Progenitor cell of endocrine pancreas (in vitro differentiated cells): ENCODE measurements at places on chromosomes 1 and 21. TPM values are rescaled to one million over a fixed set of nuclear protein-coding genes. Genes with fewer than 3 reads are reported as not detected.

ACTL8 gene
- not detected in 2 replicates for total RNA-seq

BCL10 gene
- 19.9 and 20.9 TPM in 2 replicates for total RNA-seq

GPR61 gene
- 0.53 TPM in 1 of 2 replicates, not detected in the other for total RNA-seq

HAPLN2 gene
- total RNA-seq: 0.38 and 0.93 TPM in 2 replicates

TBX19 gene
- total RNA-seq: 2.0 and 2.3 TPM in 2 replicates

ENSA gene
- total RNA-seq: 164 and 169 TPM in 2 replicates

CNR2 gene
- total RNA-seq: not detected in 2 replicates

RNF186 gene
- total RNA-seq: 0.24 TPM in 1 of 2 replicates, not detected in the other

G0S2 gene
- 0.60 and 0.79 TPM in 2 replicates for total RNA-seq

A3GALT2 gene
- total RNA-seq: 0.29 and 0.40 TPM in 2 replicates

DPT gene
- total RNA-seq: not detected in 2 replicates

MAD2L2 gene
- total RNA-seq: 105 and 113 TPM in 2 replicates

ESPN gene
- 49.5 and 54.0 TPM in 2 replicates for total RNA-seq

C1orf185 gene
- not detected in 2 replicates for total RNA-seq

PRRC2C gene
- 210 and 213 TPM in 2 replicates for total RNA-seq

OR2T33 gene
- not detected in 2 replicates for total RNA-seq

USF1 gene
- total RNA-seq: 79.9 and 88.7 TPM in 2 replicates

F3 gene
- total RNA-seq: 84.9 and 95.0 TPM in 2 replicates

DISC1 gene
- 5.2 and 6.1 TPM in 2 replicates for total RNA-seq

RAB3B gene
- 86.2 and 87.1 TPM in 2 replicates for total RNA-seq

BTBD19 gene
- 26.7 and 27.5 TPM in 2 replicates for total RNA-seq

SIM2 gene
- 0.31 and 0.38 TPM in 2 replicates for total RNA-seq

CYP4A22 gene
- not detected in 2 replicates for total RNA-seq

DMBX1 gene
- not detected in 2 replicates for total RNA-seq

OR10K1 gene
- 0.07 TPM in 1 of 2 replicates, not detected in the other for total RNA-seq

SAMD13 gene
- total RNA-seq: 10.4 and 14.3 TPM in 2 replicates

ICOSLG gene
- total RNA-seq: 0.87 and 0.91 TPM in 2 replicates

MXRA8 gene
- 24.3 and 25.0 TPM in 2 replicates for total RNA-seq

RHOC gene
- total RNA-seq: 87.3 and 97.3 TPM in 2 replicates

FCRL6 gene
- total RNA-seq: not detected in 2 replicates

LDLRAD1 gene
- 0.20 and 0.84 TPM in 2 replicates for total RNA-seq

ACKR1 gene
- total RNA-seq: 0.57 and 0.67 TPM in 2 replicates

HUNK gene
- 39.5 and 41.9 TPM in 2 replicates for total RNA-seq

SYPL2 gene
- 0.95 and 1.1 TPM in 2 replicates for total RNA-seq

CFAP107 gene
- 1.2 and 2.8 TPM in 2 replicates for total RNA-seq

UBR4 gene
- 153 and 155 TPM in 2 replicates for total RNA-seq

NHLH1 gene
- 0.78 and 0.96 TPM in 2 replicates for total RNA-seq

TSTD1 gene
- 52.0 and 54.7 TPM in 2 replicates for total RNA-seq

DMRTA2 gene
- total RNA-seq: 0.20 TPM in 1 of 2 replicates, not detected in the other

LENEP gene
- 0.84 TPM in 2 replicates for total RNA-seq

C1orf56 gene
- 4.5 and 7.0 TPM in 2 replicates for total RNA-seq

TMEM234 gene
- total RNA-seq: 43.2 and 49.2 TPM in 2 replicates

DPH2 gene
- total RNA-seq: 24.9 and 25.4 TPM in 2 replicates

DNAH14 gene
- 71.7 and 77.7 TPM in 2 replicates for total RNA-seq

PTPRC gene
- not detected in 2 replicates for total RNA-seq

LRRC7 gene
- total RNA-seq: 7.8 and 11.1 TPM in 2 replicates
